ENCODE measurements at places on chromosomes 5 and 9.
A peak's percentile ranks its signal among the peaks of the same experiment; 100 is the strongest.

GRCh38 chr5:133932441-133933168 is 35.8 kb downstream of the C5orf15 start:
- no peak for DNase-seq

- no peak for DNase-seq
Observed at GRCh38 chr5:126831156-126831555, 54.2 kb downstream of the LMNB1 start.

DNA sequence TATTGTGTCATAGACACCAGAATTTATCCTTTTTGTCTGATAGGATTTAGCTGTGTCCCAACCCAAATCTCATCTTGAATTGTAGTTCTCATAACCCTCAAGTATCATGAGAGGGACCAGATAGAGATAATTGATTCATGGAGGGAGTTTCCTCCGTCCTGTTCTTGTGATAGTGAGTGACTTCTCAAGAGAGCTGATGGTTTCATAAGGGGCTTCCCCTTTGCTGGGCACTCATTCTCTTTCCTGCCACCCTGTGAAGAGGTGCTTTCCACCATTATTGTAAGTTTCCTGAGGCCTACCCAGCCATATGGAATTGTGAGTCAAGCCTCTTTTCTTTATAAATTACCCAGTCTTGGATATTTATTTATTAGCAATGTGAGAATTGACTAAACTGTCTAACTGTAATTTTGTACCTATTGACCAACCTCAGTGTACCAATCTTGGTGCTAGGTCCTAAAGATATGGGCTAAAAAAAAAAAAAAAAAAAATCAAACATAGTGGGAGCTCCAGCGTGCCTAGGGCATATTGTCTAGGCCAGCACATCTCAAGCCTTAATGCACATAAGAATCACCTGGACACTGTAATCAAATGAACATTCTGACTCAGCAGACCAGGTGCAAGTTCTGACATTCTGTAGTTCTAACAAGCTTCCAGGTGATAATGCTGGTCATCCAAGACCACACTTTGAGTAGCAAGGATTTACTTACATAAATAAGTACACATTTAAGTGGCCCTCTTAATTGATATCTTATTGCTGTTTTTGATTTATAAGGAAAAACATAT is 30.5 kb downstream of the ST8SIA4 start:
- no peak for DNase-seq

DNA sequence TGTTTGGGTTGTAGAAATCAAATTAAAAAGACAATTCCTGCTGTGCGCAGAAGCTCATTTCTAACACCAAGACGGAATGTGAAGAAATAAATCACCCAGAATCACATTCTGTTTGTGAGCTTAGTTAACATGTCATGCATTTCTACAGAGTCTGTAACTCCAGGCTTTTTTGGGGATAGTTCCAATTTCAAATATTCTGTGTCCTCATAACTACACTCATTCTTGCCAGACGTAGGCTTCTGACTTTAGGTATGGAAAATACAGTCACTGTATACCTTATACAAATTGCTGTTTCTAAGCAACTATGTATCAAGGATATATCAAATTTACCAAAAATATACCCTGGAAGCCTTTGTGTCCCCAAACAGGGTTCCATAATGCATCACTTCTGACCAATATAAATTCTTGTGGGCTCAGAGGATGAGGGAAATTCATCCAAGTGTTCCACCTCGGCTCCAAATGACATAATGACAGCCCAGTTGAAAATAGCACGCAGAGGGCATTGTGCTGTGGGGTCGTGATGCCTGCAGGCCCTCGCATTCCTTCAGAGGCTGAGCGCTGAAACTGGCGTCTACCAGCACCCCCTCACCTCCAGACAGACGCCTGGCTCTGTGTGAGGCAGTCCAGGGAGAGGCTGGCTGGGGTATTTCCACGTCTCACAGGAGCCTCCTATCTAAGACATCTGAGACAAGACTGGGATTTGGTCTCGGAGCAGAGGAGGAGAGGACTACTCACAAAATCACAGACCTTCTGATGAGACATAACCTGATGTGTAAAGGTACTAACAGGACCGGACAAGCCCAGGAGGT is 79.8 kb downstream of the KLF4 start:
- DNase-seq: no peak

GRCh38 chr9:8857926-8858595 is 1058.5 kb upstream of the DMAC1 start:
- DNase-seq: peak; percentile 76

- DNase-seq: no peak
Observed at GRCh38 chr5:177359860-177360259, 2.1 kb downstream of the RGS14 start.

- DNase-seq: no peak
Observed at GRCh38 chr5:37771203-37771611, 68.6 kb downstream of the GDNF start.

- no peak for DNase-seq
Observed at GRCh38 chr5:55188656-55189540, 15.9 kb upstream of the CDC20B start.

GRCh38 chr9:127942216-127943010 is 4.8 kb upstream of the DPM2 start:
- DNase-seq: peak; percentile 72

DNA sequence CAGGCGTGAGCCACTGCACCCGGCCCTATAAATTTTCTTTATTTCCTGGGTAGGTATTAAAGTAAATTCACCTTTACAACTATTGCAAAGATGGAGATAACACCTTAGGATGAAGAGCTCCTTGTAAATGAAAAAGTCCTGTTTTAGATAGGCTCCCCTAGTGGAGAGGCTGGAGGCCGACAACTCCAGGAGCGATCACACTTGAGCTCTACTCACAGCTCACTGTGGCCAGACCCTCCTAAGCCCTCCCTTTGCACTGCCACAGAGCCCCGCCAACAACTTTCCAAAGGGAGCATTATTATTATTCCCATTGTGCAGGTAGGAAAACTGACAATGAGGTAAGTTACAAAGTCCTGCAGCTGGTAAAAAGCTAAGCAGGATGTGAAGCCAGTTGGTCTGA is 139.1 kb upstream of the ERCC6L2 start:
- no peak for DNase-seq

DNA sequence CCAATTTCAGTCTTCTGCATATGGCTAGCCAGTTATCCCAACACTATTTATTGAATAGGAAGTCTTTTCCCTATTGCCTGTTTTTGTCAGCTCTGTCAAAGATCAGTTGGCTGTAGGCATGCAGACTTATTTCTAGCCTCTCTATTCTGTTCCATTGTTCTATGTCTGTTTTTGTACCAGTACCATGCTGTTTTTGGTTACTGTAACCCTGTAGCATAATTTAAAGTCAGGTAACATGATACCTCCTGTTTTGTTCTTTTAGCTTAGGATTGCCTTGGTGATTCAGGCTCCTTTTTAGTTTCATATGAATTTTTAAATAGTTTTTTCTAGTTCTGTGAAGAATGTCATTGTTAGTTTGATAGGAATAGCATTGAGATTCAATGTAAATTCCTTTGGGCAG is 104.9 kb upstream of the SLCO6A1 start:
- DNase-seq: no peak

DNA sequence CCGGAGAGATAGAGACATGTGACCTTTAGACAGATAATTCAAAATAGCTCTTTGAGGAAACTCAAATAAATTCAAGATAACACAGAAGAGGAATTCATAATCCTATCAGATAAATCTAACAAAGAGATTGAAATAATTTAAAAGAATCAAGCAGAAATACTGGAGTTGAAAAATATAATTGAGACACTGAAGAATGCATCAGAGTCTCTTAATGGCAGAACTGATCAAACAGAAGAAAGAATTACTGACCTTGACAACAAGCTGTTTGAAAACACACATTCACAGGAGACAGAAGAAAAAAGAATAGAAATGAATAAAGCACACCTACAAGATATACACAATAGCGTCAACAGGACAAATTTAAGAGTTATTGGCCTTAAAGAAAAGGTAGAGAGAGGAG is 40.4 kb upstream of the DEPDC1B start:
- DNase-seq: no peak

GRCh38 chr9:117596678-117597077 is 107.5 kb upstream of the TLR4 start:
- DNase-seq: no peak

DNA sequence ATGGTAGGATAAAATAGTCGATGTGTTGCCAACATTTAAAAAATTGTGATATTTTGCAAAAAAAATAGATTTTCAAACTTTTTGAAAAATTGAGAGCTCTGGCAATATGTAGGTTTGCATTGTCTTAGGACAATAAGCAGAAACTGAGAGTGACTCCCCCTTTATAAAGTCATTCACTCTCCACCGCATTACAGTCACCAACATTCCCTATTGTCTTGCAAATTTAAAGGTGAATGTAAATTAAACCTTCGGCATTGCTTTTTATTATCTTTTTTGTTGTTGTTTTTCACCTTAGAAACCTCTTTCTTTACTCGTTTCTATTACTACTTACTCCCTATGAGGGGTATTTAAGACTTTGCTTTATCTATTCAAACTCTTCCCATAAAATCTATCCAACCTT is 944.2 kb downstream of the DTWD2 start:
- no peak for DNase-seq

DNA sequence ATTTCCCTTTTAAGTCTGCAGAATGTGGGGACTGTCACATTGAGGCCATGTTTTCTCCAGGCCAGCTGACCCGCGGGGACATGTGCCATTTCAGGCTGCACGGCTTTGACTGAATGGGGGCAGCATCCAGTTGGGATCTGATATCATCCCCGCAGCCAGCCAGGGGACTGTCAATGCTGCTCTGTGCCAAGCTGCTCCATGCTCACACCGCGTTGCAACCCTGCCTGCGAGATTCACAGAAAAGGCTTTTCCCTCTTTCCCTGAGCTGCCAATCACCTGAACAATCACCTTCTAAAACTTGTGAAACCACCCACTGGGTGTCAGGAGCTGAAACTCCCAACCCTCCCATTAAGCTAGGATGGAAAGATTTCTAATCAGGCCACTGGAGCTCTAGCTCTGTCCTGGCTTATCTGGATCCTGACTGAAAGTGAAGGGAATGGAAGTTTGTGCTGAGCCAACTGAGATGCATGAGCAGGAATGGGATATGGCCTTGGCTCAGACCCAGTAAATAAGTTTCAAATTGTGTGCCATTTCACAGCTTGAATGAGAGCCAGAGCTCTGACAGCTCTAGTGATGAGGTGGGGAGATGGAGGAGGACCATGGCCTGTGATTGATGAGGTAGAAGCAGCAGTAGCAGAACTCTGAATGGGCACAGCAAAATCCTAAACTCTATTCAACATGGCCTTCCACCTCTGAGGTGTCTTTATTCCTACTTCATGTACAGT is 34.5 kb upstream of the ZNF366 start:
- DNase-seq: no peak

DNA sequence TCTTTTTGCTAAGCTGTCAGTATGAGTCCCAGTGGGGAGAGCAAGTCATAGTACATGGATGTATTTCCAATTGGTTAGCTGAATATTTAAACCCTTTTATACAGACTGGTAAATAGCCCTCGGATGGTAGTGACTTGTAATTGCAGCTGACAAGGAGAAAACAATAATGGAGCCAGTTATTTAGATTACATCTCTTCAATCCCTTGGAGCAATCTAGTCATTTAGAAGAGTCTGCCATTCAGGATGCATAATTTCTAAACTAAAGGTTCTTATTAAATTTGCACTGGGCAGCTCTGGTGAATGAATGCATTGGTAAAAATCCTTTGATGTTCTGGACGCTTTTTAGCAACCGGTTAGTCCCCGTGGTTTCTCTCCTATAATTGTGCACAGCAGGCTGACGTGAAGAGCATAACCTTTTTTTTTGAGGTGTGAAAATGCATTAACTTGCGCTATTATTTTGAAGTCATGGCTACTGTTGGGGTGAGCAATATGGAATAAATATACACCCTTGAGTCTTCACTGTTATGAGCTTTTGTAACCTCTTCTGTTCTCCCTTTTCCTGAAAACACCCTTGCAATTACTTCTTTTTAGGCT is 158.6 kb upstream of the CD180 start:
- DNase-seq: no peak

DNA sequence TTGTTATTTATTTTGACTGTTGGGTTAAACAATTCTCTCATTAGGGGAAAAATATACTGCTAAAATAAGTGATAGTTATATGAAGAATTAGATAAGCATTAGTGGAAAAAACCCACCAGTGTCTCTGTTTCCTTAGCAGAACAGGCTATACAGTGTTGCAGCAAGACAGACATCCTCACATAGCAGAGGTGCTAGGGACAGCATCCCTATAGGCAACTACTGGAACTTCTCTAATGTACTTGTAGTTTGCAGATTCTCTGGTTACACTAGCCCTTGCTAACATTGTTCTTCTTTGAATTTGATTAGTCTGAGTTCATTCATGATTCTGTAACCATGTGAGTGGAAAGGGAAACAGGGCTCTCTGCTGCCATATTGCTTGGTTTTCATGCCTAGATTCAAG is 661.8 kb upstream of the RGMB start:
- no peak for DNase-seq

- DNase-seq: no peak
Observed at GRCh38 chr5:113040672-113041260, 64.2 kb downstream of the DCP2 start.

DNA sequence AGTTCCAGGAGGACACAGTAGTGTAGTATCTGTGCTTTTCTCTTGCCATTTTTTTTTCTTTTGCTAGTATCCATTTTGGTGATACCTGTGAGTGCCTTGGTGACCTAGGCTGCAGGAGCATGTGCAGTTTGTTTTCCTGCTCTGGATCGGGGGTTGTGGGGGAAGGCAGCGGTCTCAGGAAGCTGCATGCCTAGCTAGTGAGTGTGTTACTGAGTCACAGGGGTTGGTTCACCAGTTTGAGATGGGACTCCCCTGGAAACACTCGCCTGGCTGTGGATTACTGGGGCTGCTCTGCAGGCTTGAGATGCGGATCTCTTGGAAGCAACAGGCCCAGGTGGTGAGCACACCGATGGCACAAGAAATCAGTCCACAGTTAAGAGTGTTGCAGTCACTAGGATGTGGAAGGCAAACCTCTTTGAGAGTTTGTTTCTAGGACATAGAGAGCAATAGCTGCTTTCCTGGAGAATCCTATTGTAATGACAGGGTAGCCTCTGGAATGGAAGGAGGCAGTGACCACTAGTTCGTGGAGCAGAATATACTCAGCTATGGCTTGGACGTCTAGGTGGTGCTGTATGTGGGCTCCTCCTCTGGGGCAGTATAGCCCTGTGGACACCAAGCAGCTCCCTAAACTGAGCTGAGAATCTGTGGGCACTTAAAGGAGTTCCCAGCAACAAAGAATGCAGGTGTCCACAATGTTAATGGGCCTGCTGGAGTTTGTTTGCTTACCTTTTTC is 20.0 kb upstream of the SPATA31E1 start:
- no peak for DNase-seq

- no peak for DNase-seq
Observed at GRCh38 chr5:111022301-111022700, 49.2 kb upstream of the TSLP start.

- DNase-seq: no peak
Observed at GRCh38 chr9:99253772-99254431, 31.8 kb downstream of the SEC61B start.

GRCh38 chr5:112886975-112887374 is 25.9 kb downstream of the SRP19 start:
- DNase-seq: no peak

DNA sequence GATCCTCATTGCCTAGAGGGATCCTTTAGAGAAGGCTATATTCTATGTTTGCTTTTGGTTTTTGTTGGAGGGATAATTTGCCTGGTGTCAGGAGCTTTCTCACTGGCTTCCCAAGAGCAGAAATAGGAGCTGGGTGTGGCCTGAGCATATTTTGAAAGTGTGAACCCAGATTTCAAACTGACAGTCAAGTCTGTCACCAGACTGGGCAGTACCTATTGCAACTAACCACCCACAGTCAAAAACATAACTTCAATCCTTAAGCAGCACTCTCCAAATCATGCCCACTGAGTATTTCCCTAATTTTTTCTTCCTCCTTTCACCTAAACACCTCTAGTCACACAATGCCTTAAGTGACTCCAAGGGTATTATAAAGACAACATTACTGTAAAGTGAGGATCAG is 278.4 kb downstream of the EBF1 start:
- DNase-seq: no peak

Measured in heart right ventricle (tissue), 16 donors.